ENCODE measurements at places on chromosomes 6 and 20.

GRCh38 chr6:75065523-75065922 lies 140.3 kb downstream of the COL12A1 start:
- no peaks in the 10 kb centered on the region for H3K36me3 ChIP-seq
- no peak for DNase-seq
- H3K27me3 ChIP-seq = no peaks in the 10 kb centered on the region
- H3K4me1 ChIP-seq = no peaks in the 10 kb centered on the region
- no peak overlapping the region for H3K4me3 ChIP-seq
- no peak overlapping the region for H3K27ac ChIP-seq

GRCh38 chr20:60126975-60127374 lies 168.8 kb downstream of the CDH26 start:
- no peak overlapping the region for H3K27ac ChIP-seq
- H3K36me3 ChIP-seq = no peaks in the 10 kb centered on the region
- no peak for DNase-seq
- H3K4me1 ChIP-seq = no peaks in the 10 kb centered on the region

DNA sequence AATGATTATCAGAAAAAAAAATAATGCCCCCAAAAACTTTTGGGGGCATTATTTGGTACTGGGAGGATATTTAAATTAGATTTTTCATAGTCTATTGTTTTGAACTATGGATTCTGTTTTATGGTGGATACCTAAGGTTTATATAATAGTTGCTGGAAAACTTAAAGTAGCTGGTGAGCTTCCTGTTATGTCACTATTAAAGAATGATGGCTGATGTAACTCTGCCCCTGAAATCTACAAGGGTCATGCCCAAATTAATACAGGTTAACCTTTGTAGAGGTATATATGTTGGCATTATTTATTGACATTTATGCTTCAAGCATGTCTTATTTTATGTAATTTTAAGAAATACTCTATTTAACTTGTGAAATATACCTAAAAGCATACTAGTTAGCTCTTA lies 25.3 kb upstream of the ERVFRD-1 start:
- H3K4me3 ChIP-seq = no peak overlapping the region
- peaks cover 9% of the 10 kb centered on the region for H3K36me3 ChIP-seq
- H3K27ac ChIP-seq = no peak overlapping the region
- no peaks in the 10 kb centered on the region for H3K4me1 ChIP-seq
- no peak for DNase-seq

- no peaks in the 10 kb centered on the region for H3K27me3 ChIP-seq
- no peaks in the 10 kb centered on the region for H3K36me3 ChIP-seq
- no peak overlapping the region for H3K27ac ChIP-seq
- H3K4me1 ChIP-seq = peaks cover 3% of the 10 kb centered on the region
Measured at GRCh38 chr6:12392490-12392889, 102.3 kb downstream of the EDN1 start.

DNA sequence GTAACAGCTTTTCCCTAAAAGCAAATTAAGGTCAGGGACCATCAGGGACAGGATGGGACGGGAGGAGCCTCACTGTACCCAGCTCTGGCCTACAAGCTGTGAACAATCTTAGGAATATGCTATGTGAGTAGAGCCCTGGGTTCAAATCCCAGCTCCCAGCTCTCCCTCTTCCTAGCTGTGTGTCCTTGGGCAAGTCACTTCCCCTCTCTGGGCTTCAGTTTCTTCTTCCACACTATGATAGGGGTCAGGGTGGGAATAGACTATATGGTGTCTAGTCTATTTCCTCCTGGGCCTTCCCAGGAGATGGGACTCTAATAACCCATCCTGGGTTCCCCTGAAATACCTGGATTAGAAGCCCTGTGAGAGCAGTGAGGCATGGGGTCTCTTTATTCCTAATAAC lies 41.6 kb downstream of the CPNE5 start:
- H3K36me3 ChIP-seq = no peaks in the 10 kb centered on the region
- H3K27me3 ChIP-seq = no peaks in the 10 kb centered on the region
- no peak overlapping the region for H3K4me3 ChIP-seq
- no peak for DNase-seq

- H3K27ac ChIP-seq = no peak overlapping the region
- no peaks in the 10 kb centered on the region for H3K36me3 ChIP-seq
- no peaks in the 10 kb centered on the region for H3K4me1 ChIP-seq
- H3K27me3 ChIP-seq = no peaks in the 10 kb centered on the region
Measured at GRCh38 chr6:44621846-44622245, 234.3 kb downstream of the CDC5L start.

GRCh38 chr20:13586133-13586532 lies 52.6 kb downstream of the TASP1 start:
- no peaks in the 10 kb centered on the region for H3K27me3 ChIP-seq
- DNase-seq = no peak
- no peak overlapping the region for H3K27ac ChIP-seq
- H3K4me3 ChIP-seq = no peak overlapping the region
- H3K36me3 ChIP-seq = peaks cover 3% of the 10 kb centered on the region
- H3K4me1 ChIP-seq = no peaks in the 10 kb centered on the region

- H3K27ac ChIP-seq = peak overlapping the region; percentile 82
- no peaks in the 10 kb centered on the region for H3K36me3 ChIP-seq
- peak overlapping the region; percentile 54 for H3K4me3 ChIP-seq
Measured at GRCh38 chr6:2633736-2634135, 117.0 kb downstream of the MYLK4 start.

DNA sequence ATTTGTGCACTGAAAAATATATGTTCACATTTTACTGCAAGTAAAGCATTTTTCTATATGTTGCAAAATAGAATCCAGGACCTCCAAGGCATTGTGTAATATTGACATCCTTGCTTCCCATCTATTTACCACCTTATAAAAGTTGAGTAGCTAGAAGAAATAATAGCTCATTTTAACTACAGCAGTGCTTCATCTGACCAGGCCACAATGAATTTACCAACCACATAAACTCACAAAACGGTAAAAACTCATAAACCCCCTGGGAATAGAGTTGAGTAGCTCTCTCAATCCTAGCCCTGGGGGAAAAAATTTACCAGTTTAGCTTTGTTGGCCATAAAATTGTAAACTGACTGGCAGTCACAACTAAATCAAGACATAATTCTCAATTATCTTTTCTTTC lies 3.9 kb downstream of the ATXN1 start:
- H3K4me3 ChIP-seq = no peak overlapping the region
- peaks cover 57% of the 10 kb centered on the region for H3K4me1 ChIP-seq
- no peaks in the 10 kb centered on the region for H3K36me3 ChIP-seq
- no peak for DNase-seq

GRCh38 chr6:22779062-22779461 lies 209.7 kb downstream of the HDGFL1 start:
- no peak for DNase-seq
- H3K4me1 ChIP-seq = no peaks in the 10 kb centered on the region
- no peak overlapping the region for H3K27ac ChIP-seq
- no peaks in the 10 kb centered on the region for H3K36me3 ChIP-seq
- H3K4me3 ChIP-seq = no peak overlapping the region

DNA sequence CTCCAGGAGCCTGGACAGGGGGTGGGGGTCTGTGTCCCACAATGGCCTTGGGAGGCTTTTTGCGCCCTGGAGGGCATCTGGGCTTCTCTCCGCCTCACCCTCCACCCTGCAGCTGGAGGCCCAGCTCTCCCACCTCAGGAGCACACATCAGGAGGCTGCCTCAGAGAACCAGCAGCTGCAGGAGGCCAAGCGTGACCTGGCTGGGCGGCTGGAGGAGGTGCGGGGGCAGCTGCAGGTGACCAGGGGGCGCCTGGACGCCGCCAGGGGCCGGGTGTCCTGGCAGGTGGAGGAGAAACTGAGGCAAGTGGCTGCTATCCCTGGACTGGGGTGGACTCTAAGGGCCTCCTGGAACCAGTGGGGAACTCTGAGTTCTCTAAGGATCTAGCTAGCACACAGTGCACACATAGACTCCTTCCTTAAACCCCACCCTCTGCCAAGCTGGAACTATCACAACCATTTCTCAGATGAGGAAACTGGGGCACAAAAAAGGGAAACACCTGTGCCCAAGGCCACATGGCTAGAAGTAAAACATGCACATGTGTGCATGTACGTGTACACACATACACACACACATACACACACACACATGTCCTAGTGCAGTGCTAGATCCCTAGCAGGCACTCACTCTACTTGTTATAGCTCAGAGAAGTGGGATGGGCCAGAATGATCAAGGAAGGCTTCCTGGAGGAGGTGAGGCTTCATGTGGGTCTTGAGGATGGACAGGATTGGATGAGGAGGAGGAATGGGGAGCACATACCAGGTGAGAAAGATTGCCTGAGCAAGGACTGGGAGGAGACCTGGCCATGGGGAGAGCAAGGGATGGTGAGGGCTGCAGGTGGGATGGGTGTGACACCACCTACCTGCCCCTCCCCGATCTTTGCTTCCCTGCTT lies 22.9 kb downstream of the RAB44 start:
- no peak for DNase-seq
- H3K4me1 ChIP-seq = no peaks in the 10 kb centered on the region
- H3K27ac ChIP-seq = no peak overlapping the region
- no peak overlapping the region for H3K4me3 ChIP-seq

DNA sequence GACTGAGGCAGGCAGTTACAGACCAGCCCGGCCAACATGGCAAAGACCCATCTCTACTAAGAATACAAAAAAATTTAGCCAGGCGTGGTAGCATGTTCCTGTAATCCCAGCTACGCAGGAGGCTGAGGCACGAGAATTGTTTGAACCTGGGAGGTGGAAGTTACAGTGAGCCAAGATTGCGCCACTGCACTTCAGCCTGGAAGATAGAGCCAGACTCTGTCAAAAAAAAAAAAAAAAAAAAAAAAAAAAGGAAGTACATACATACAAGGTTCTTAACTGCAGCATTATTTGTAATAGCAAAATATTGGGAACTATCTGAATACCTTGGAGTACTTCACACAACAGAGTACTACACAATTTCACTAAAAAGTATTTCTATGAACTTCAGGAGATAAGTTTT lies 183.5 kb upstream of the OLIG3 start:
- no peaks in the 10 kb centered on the region for H3K36me3 ChIP-seq
- no peak overlapping the region for H3K27ac ChIP-seq
- H3K4me3 ChIP-seq = no peak overlapping the region
- no peaks in the 10 kb centered on the region for H3K27me3 ChIP-seq
- DNase-seq = no peak

DNA sequence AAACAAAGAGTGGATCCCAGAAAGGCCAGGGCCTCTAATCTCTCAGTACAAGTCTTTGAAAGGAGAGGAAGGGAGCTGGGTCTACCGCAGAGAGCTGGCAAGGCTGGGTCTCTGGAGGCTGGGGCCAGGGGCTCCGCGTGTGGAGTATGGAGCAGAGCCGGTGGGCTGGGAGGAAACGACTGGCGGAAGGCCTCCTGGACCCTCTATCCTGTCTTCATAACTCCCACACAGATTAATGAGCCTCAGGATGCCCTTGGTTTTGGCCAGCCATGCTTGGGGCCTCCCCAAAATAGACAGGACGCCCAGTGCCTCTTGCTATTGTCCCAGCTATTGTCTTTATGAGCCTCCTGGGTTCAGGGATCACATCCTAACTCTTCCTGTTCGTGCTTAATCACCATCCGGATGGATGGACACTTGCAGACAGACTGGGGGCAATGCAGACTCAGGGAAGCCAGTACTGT lies 306.4 kb downstream of the DHX35 start:
- H3K27me3 ChIP-seq = no peaks in the 10 kb centered on the region
- H3K4me1 ChIP-seq = no peaks in the 10 kb centered on the region
- H3K36me3 ChIP-seq = no peaks in the 10 kb centered on the region
- no peak overlapping the region for H3K27ac ChIP-seq
- no peak overlapping the region for H3K4me3 ChIP-seq
- DNase-seq = no peak
